Stimulated activated CD8-positive, alpha-beta memory T cell treated with anti-CD3 and anti-CD28 coated beads, Interleukin-4, amount 100 ng/mL, for 48 hours (primary cell): ENCODE measurements at places on chromosomes 12 and 14.
A peak's percentile ranks its signal among the peaks of the same experiment; 100 is the strongest.

DNA sequence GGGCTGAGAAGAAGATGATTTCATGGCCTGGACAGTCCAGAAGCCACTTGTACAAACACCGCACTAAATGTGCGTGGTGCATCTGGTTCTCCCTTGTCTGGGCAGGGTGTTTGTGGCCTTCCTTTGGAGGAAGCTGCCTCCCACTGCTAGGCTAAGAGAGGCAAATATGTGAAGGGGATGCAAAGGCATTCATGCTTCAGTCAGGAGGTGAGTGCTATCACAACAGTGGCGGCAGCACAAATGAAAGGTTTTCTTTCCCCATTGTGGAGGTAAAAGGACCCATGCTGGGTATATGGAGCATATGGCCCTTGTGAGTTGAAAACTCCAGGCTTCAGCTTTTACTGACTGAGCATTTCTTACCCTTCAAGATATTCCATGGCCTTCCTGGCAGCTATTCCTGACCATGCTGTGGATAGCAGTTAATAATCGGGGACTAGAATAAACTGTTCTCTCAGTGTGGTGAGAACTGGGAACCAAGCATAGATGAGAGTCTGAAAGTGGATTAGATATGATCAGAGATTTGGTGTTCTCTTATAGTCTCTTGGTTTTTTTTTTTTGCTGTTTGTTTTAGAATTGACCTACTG, 69.9 kb downstream of the MYRFL start:
- no peak for DNase-seq

DNA sequence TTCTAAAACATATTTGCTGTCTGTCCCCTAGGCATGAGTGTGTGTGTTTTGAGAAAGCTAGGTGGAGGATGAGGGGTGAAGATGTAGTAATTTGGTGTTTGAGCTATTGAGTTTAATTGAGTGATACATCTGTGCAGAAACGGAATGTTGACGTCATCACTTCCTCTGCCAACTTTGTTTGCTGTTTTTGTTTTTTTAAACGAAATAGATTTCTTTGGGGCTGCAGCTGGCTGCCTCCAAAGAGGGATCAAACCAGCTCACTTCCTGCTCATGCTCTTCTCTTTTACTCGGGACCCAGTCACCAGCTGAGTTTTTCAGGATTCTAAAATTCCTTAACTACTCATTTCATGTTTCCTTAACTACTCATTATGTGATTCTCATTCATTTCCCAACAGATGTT, 19.5 kb upstream of the CRACR2A start:
- DNase-seq = no peak

DNA sequence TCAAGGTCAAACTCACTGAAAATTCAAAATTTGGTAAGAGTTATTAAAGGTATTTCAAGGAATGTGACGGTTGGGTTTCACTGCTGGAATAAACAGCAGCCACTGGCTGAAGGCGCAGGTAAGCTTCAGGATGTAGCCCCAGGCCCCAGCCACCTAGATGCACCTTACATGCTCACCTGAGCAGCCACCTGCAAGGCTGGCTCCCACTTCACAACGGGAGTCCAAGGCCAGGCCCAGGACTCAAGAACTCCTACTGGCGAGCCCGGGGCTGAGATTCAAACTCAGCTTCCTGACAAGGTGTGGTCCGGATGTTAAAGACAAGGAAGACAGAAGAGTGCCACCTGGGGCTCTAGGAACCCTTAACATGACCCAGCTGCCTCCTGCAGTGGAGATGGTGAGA, 78.4 kb downstream of the ITPK1 start:
- DNase-seq = no peak

- DNase-seq = no peak
Observed at GRCh38 chr14:33938131-33938949, 12.5 kb downstream of the EGLN3 start.

GRCh38 chr12:115871714-115872113, 405.8 kb downstream of the MED13L start:
- no peak for DNase-seq

DNA sequence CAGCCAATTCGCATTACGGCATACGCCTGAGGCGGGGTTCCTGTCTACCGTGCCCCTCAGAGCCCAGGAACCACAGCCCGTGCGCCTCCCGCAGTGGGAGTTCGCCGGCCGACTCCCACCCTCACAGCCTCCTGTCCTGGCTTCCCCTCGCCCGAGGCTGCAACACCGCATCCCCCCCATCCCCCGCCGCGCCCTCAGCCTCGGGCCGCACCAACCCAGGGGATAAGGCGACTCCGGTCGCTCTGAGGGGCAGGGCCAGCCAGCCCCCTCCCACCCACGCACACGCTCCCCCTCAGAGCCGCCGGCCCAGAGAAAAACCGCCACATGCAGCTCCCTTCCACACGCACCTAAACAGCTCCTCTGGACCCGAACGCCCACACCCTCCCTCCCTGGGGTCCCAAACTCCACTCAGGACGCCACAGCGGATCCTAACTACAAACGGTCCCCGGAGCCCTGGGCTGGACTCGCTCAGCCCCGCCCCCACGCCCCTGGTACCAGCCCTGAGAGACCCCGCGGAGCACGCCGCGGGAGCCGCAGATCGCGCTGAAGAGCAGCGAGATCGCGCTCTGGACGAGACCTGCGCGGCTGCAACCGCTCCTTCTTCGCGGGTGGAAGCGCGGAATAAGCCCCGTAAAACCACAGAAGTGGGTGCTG, at the start of gene C14orf39:
Gene C14orf39, minus strand, starts transcription at position 466 of the 654 bp plus-strand sequence. CDS start 985 bp downstream, outside the sequence.
- DNase-seq = peak; percentile 44

DNA sequence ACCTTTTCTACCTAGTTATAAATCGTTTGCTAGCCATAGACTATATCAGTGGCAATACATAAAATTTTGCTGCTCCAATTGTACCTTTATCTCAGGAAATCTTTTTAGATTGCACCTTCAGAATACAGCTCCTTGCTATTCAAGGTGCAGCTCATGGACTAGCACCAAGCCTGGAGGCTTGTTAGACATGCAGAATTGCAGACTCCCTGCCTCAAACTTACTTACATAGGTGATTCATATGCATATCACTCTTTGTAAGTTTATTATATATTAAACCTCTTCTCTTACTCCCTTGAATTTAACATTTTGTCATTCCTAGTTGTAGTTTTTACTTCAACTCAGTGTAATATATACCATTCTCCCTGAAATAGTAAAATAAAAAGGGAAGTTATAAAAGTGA, 195.4 kb upstream of the PDZRN4 start:
- no peak for DNase-seq

GRCh38 chr14:75443203-75443969, 15.6 kb downstream of the JDP2 start:
- DNase-seq = no peak

DNA sequence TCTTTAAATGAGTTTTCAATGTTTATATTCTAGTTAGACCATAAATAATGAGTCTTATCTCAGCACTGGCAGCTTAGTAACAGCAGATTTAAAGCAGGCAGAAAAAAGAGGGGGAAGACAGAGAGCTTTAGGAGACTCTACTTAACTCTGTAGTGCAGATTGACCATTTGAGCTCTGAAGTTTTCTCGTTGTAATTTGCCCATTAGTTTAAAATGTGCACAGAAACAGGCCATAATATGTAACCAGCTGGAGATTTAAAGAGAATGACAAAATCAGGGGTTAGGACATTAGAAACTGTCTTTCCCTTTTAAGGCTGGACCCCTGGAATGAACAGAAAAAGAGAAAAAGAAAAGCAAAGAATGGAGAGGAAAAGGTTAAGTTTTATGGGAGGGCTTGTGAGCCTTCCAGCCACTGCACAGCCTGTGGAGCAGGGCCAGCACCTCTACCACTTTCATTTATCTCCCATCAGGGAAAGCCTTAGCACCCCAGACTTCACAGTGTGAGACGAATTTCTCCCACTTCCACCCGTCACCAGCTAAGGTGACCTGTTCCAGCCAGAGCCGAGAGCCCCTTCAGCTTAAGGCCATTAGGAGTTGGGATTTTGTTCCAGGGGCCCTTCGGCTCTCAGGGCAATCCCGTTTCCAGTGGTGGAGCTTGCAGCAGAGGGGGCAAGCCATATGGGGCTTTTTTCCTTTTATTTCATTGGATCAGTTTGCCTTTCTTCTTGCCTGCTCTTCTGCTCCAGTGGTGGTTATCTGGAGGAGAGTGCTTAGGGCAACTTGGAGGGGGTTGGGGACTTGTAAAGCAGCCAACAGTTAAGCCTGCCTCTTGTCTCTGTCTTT, 8.0 kb downstream of the IL22 start:
- no peak for DNase-seq

DNA sequence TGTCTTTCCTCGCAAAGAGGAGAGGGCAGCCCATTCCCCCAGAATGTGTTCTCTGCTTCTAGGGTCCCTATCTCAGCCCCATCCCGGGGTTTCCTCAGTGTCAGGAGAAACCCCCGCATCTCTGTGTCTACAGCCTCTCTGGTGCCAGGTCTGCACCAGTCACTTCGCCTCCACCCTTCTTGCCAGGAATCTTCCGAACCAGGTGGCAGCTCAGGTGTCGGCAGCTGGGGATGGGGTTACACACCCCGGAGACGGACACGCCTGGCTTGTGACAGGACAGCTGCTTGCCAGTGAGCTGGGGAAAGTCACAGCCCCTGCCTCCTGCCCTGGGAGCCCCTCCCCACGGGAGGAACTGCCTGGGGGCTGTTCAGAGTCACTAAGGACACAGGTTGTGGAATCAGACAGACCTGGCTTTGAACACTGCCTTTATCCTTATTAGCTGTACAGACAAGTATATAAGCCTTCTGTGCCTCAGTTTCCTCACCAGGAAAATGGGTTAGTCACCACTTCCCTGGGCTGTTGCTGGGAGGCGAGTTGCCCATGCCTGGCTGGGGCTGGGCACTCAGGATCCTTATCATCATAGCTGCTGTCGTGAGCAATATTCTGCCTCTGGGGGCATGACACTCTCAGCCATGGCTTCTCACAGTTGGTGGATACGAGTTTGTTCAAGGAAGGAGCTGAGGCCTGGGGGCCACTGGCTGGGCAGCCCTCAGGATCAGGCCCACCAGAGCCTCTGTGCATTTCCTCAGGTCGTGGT, 10.8 kb downstream of the HIP1R start:
- no peak for DNase-seq

DNA sequence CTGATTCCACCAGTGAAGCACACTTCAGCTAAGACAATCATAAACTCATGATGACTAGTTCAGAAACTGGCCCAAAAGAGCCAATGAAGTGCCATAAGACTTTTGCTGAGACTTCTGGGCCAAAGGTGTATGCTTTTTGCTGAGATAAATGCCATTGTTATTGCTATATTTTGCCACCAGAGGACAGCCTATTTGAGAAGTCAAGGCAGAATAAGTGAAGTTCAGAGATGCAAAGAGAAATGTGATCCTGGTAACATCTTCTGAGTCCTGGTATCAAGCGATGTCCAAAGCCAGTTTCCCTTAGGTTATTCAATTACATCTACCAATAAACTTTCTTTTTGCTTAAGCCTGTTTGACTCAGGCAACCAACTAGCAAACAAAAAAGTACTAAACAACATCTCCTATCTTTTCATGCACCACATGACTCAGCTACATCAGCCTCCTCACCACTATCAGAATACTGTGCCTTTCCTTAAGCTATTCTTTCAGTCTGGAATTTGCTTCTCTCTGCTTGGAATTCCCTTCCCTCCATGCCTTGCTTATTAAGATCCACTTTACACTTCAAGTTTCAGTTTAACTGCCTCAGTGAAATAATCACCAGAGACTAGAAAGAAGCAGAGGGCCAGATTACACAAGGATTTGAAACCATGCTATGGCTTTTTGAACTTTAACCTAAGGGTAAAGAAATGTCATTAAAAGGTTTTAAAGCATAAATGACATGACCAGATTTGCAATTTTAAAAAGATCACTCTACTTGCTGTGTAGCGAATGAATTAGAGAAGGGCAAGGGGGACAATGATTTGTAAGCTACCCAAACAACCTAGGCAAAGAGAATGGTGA, 14.0 kb downstream of the CRY1 start:
- no peak for DNase-seq
